ENCODE measurements at places on chromosomes 1 and 21. TPM values are rescaled to one million over a fixed set of nuclear protein-coding genes. Genes with fewer than 3 reads are reported as not detected.

- no peaks in the 10 kb centered on the region for H3K27me3 ChIP-seq
- no peak for DNase-seq
- H3K27ac ChIP-seq, result no peak overlapping the region
- H3K36me3 ChIP-seq, result no peaks in the 10 kb centered on the region
Measured at GRCh38 chr1:56331207-56331891, 248.0 kb downstream of the PLPP3 start.

GRCh38 chr1:231663211-231663792, 36.7 kb downstream of the DISC1 start:
- H3K27me3 ChIP-seq, result no peaks in the 10 kb centered on the region
- no peaks in the 10 kb centered on the region for H3K36me3 ChIP-seq
- no peak for DNase-seq
- H3K27ac ChIP-seq, result no peak overlapping the region
- H3K4me3 ChIP-seq, result no peak overlapping the region

DNA sequence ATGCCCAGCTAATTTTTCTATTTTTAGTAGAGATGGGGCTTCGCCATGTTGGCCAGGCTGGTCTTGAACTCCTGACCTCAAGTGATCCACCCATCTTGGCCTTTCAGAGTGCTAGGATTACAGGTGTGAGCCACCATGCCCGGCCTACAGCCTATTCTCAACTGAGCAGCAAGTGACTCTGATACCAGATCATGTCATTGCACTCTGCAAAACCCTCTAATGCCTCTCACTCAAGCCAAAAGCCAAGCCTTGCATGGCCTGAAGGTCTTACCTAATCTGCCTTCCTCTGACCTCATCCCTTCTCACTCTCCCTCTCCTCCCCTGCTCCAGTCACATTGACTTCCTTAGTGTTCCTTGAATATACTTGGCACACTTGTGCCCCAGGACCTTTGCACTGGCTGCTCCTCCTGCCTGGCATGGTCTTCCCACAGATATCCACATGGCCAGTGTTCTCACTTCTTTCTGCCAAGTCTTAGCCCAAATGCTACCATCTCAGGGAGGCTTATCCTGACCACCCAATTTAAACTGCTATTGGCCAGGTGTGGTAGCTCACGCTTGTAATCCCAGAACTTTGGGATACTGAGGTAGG, 8.2 kb upstream of the ASAP3 start:
- H3K36me3 ChIP-seq, result no peaks in the 10 kb centered on the region
- H3K4me1 ChIP-seq, result no peaks in the 10 kb centered on the region
- peak; percentile 48 for DNase-seq
- no peak overlapping the region for H3K4me3 ChIP-seq
- H3K27ac ChIP-seq, result no peak overlapping the region
- H3K27me3 ChIP-seq, result no peaks in the 10 kb centered on the region

DNA sequence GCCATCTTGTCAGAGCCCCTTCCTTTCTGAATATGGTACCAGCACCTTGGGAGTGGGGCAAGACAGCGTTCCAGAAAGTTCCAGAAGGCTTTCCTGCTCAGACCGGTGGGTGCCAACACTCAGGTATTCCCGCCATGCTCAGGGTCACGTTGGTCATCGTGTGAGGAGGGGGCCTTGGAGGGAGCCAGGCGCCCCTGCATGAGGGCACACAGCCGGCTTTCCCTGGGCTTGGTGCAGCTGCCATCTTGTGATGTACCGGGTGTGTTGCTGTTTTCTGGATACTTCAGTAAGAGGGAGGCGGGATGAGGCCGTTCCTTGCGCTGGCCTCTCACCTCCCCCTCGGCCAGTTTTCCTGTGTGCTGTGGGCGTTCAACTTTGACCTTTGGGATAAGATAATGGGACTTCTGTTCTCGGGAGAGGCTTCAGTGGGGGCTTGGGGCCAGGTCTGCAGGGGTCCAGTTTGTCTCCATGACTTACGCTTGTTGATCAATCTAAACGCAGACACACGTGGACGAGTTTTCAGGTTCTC, 69.7 kb downstream of the PRDM16 start:
- no peaks in the 10 kb centered on the region for H3K36me3 ChIP-seq
- no peaks in the 10 kb centered on the region for H3K4me1 ChIP-seq
- H3K27me3 ChIP-seq, result peaks cover 44% of the 10 kb centered on the region
- no peak overlapping the region for H3K27ac ChIP-seq
- no peak overlapping the region for H3K4me3 ChIP-seq
- no peak for DNase-seq

GRCh38 chr21:31284797-31285397, 59.2 kb downstream of the TIAM1 start:
- H3K27me3 ChIP-seq, result no peaks in the 10 kb centered on the region
- DNase-seq, result no peak
- H3K4me3 ChIP-seq, result no peak overlapping the region
- no peaks in the 10 kb centered on the region for H3K4me1 ChIP-seq
- H3K36me3 ChIP-seq, result no peaks in the 10 kb centered on the region
- no peak overlapping the region for H3K27ac ChIP-seq

GRCh38 chr1:210937846-210938245, 196.1 kb downstream of the KCNH1 start:
- no peak overlapping the region for H3K4me3 ChIP-seq
- no peak for DNase-seq
- no peaks in the 10 kb centered on the region for H3K36me3 ChIP-seq
- no peaks in the 10 kb centered on the region for H3K4me1 ChIP-seq

DNA sequence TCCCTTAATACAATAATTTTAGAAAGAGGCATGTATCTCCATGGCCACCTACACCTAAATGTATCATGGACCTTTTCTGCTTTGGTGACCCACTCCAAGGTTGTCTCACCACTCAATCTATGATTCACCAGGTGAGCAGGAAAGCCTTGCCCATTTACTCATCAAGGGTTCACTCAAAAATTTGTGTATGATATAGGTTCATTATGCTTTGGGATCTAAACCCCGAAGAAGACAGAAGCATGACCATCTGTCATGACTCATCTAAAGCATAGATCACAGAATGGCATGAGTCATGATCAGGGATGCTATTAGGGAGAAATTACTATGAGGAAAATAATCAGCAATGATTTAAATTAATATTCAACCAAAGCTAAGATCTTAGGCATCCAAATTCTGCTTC, 38.5 kb downstream of the PYHIN1 start:
- H3K36me3 ChIP-seq, result no peaks in the 10 kb centered on the region
- H3K4me3 ChIP-seq, result no peak overlapping the region
- no peaks in the 10 kb centered on the region for H3K27me3 ChIP-seq
- no peak for DNase-seq
- H3K27ac ChIP-seq, result no peak overlapping the region
- H3K4me1 ChIP-seq, result no peaks in the 10 kb centered on the region

GRCh38 chr1:91054780-91055481, 33.1 kb upstream of the ZNF644 start:
- DNase-seq, result no peak
- no peak overlapping the region for H3K27ac ChIP-seq
- no peaks in the 10 kb centered on the region for H3K36me3 ChIP-seq
- H3K4me3 ChIP-seq, result no peak overlapping the region
- H3K4me1 ChIP-seq, result no peaks in the 10 kb centered on the region
- no peaks in the 10 kb centered on the region for H3K27me3 ChIP-seq

- no peaks in the 10 kb centered on the region for H3K4me1 ChIP-seq
- H3K27ac ChIP-seq, result peak overlapping the region; percentile 50
- H3K4me3 ChIP-seq, result no peak overlapping the region
Measured at GRCh38 chr1:182084487-182085316, 23.2 kb upstream of the ZNF648 start.

GRCh38 chr1:11766429-11766776, 4.4 kb downstream of the C1orf167 start:
- H3K4me1 ChIP-seq, result no peaks in the 10 kb centered on the region
- DNase-seq, result no peak
- H3K27ac ChIP-seq, result no peak overlapping the region
- H3K36me3 ChIP-seq, result no peaks in the 10 kb centered on the region

- no peak overlapping the region for H3K27ac ChIP-seq
- no peak for DNase-seq
- no peaks in the 10 kb centered on the region for H3K27me3 ChIP-seq
- H3K4me3 ChIP-seq, result no peak overlapping the region
- H3K36me3 ChIP-seq, result no peaks in the 10 kb centered on the region
- H3K4me1 ChIP-seq, result no peaks in the 10 kb centered on the region
Measured at GRCh38 chr1:43253173-43253572, 16.6 kb upstream of the TMEM125 start.

DNA sequence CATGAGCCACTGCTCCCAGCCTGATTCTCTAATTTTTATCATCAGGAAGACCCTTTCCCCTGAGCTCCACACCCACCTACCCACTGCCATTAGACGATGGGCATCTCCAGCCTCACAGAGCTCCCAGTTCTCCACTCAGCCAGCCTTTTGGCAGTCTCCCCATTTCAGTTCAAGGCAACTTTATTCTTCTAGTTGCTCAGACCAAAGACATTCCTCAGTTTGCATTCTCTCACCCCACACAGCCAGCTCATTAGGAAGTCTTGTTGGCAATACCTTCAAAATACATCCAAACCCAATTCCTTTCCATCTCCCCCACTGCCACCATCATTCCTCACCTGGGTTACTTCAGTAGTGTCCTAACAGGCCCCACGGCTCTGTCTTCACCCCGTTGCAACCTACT, 53.4 kb upstream of the COX20 start:
- no peaks in the 10 kb centered on the region for H3K36me3 ChIP-seq
- no peak overlapping the region for H3K27ac ChIP-seq
- no peaks in the 10 kb centered on the region for H3K4me1 ChIP-seq
- H3K4me3 ChIP-seq, result no peak overlapping the region

Gene ECM1
- total RNA-seq, result 8.5 TPM

- DNase-seq, result no peak
- H3K4me3 ChIP-seq, result no peak overlapping the region
- peaks cover 5% of the 10 kb centered on the region for H3K4me1 ChIP-seq
- H3K27ac ChIP-seq, result no peak overlapping the region
- H3K36me3 ChIP-seq, result no peaks in the 10 kb centered on the region
Measured at GRCh38 chr1:177255411-177255810, 84.7 kb downstream of the BRINP2 start.

DNA sequence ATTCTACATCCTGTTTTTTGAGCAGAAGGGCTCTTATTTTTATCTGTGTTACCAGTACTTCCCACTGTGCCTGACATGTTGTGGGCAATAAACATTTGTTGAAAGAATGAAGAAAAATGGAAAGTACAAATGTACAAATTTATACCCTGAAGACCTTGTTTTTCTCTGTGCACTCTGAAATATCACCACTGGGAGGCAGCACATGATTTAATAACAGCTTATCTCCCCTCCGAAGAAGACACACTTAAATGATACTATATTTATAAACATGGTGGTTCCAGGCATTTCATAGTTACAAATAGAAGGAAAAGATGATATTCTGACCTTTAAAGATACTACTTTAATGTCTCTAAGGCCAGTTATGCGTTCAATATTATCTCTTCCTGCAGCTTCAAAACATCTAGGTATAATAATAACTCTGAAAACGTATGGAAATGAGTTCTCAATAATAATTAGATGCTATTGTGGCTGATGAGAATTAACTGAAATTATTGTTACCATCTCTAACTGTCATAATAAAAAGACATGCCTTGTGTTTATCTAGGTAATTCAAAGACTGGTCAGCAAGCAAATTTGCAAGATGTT, 12.8 kb downstream of the DYNLT5 start:
- H3K27ac ChIP-seq, result no peak overlapping the region
- H3K36me3 ChIP-seq, result no peaks in the 10 kb centered on the region
- no peaks in the 10 kb centered on the region for H3K4me1 ChIP-seq
- H3K4me3 ChIP-seq, result no peak overlapping the region

Measured in gastrocnemius medialis (tissue), 4 donors.